Gastrocnemius medialis (tissue), 4 donors: ENCODE measurements at places on chromosomes 12 and 14. TPM values are rescaled to one million over a fixed set of nuclear protein-coding genes. Genes with fewer than 3 reads are reported as not detected.

The LRCOL1 gene
- not detected for total RNA-seq

- DNase-seq: no peak
These were observed 40.3 kb downstream of the CIT start for GRCh38 chr12:119836781-119837180.

DNA sequence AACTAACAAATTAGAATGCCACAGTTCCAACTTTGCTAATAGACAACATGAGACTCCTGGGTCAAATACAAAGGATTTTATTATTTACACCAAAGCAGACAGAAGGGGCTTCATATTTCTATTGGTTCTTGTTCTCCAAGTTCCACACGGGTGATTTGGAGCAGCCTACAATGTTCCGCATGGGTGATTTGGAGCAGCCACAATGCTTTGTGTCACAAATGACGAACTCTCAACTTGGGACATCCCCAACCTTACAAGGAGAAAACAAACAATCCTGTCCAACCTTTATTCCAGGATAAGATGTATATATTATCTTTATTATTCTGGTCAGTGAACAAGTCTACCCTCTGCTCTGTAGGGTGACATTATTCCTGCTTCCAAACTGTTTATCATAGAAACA is 694.3 kb upstream of the MGAT4C start:
- no peak for DNase-seq

GRCh38 chr14:40188006-40188405 is 755.8 kb upstream of the FBXO33 start:
- no peak for DNase-seq
